ENCODE measurements at places on chromosomes 6 and 20.

GRCh38 chr6:30322527-30323501 lies 3.9 kb upstream of the TRIM39 start:
- DNase-seq, result no peak

- no peak for DNase-seq
Observed at GRCh38 chr6:142867988-142868812, 76.8 kb downstream of the HIVEP2 start.

DNA sequence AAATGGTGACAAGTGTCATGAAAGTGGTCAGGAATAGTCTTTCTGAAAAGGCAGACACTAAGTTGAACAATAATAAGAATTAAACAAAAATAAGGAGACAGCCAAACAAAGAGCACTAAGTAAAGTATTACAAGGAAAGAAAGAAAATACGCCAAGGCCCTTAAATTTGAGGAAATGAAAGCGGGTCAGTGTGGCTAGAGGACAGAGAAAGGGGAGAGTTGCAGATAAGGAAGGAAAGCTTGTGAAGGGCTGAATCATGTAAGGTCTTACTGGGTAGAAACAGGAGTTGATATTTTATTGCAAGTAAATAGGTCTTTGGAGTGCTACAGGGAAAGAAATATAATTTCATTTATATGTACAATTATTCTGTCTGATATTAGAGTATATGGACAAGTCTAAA lies 732.1 kb downstream of the EPHA7 start:
- DNase-seq, result no peak

GRCh38 chr6:31681135-31681671 lies 336 bp upstream of the LY6G5C start:
- DNase-seq, result no peak

GRCh38 chr20:58699623-58700107 lies 7.1 kb downstream of the NPEPL1 start:
- DNase-seq, result no peak

DNA sequence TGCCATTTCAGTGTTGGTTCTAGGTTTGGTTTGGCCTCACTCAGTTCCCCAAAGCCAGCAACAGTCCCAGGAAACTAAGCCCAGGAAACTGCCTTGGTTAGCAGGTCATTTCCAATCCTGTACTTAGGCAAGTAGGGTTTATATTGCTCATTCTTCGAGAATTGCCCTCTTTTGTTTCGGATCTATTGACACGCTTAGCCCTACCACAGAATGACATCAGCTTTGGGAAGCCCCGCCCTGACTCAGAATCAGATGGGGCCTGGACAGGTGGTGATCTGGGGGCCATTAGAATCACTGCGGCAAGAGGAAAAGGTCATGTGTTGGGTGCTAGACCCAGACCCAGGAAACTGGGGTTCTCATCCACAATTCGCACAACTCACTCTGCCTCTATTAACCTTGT lies 578.2 kb downstream of the QKI start:
- no peak for DNase-seq

- DNase-seq, result no peak
Observed at GRCh38 chr20:24970030-24970553, 21.0 kb downstream of the CST7 start.

DNA sequence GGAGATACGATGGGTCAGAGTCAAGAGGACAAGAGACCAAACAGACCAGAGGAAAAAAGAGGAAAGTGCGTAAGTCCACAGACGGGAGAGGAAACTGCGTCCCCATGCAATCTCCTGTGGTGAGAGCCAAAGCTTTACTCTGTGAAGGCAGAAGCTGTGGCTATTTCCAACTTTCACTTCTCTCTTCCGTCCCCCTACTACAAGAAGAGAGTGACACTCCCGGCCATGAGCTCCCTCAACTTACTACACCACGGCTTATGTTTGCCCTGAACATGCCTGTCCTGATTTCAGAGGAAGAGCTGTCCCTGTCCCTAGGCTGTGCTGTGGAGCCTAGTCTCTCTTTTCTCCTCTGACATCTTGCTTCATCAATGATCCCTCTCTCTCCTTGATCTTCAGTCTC lies 11.5 kb upstream of the SSR1 start:
- DNase-seq, result no peak

DNA sequence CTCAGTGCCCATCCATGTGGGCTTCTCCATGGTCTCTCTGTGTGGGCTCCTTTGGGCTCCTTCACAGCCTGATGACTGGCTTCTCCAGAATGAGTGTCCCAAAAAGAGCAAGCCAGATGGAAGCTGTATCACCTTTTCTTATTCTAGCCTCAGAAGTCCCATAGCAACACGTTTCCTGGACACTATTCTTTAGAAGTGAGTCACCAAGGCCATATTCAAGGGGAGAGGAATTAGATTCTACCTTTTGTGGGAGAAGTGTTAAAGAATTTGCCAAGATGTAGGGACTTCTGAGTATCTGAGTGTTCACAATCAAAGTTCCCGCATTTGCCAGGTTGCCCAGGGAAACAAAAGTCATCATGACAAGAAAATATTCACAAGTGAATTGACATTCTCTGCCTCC lies 20.7 kb upstream of the TBC1D22B start:
- no peak for DNase-seq

- DNase-seq, result no peak
Observed at GRCh38 chr6:165634101-165634880, 28.8 kb downstream of the PDE10A start.

- no peak for DNase-seq
Observed at GRCh38 chr6:106451439-106451838, 90.9 kb downstream of the CRYBG1 start.

DNA sequence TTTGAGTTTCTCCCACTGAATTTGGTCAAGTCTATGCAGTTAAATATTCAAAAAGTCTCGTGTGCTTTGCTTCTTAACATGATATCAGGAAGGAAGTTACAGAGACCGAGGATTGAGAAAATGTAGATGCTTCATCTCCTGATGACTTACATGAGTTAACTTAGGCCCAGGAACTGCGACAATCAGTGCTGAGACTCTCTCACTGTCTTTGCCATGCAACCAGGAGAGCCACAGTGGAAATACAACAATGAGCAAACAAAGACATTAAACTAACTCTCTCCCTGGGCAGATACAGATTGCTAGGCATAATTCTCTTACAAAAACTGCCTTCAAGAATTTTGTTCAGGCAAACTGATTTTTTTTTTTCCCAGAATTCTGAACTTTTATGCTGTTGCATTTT lies 440.6 kb upstream of the EPHA7 start:
- DNase-seq, result no peak

DNA sequence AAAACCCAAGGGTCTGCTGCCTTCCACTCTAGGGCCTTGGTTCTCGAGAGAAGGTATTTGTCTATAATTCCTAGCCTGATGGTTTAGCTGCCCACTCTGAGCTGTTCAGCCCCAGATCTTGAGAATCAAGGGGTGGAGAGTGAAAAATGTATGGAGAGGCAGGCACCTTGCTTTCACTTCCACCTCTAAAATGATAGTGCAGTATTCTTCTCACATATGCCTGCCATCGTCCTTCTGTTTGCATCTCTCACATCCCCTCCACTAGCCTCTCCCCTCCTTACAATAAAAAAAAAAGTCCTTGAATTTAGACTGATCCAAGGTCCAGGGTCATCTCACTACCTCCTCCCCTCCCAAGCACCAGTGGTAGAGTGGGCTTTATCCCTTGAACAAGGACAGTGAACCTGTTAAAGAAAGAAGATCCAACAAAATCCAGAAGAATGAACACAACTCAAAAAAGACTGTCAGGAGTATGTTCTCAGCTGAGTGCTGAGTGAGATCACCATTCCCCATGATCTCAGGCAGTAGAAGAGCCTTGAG lies 104.2 kb downstream of the HIVEP1 start:
- DNase-seq, result no peak

GRCh38 chr6:73079611-73079955 lies 145.7 kb downstream of the KHDC1L start:
- DNase-seq, result no peak

DNA sequence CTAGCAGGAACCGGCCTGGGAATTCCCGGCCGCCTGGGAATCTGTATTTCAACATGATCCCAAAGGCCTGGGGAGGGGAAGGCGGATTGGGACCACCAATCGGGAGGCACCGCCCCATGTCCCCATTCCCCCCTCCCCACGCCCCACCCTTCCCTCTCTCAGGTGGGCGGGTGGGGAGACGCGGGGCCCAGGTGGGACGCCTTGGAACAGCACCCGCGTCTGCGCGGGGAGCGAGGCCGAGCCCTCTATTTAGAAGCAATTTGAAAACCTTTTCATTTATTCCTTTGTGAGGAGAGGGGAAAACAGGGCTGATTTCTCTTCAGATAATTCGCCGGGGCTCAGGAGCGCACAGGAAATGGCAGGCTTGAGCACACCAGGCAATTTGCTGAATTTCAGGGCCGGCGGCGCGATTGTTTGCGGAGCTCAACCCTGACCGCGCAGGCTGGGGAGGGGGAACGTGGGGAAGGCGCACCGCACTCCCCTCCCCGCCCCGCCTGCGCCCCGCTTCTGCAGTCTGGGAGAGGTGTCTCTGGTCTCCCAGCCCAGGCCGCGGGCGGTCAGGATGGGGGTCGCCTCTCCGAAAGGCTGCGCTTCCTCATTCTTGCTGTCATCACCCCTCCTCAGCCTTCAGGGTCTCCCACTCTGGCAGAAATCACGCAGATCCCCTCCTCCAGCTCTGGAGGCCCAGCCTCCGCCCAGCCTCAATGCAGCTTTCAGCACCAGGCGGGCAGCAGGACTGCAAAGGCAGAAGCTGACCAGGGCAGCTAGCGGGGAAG lies 170.0 kb downstream of the GRM4 start:
- no peak for DNase-seq

- DNase-seq, result no peak
Observed at GRCh38 chr6:169216830-169217229, 36.8 kb downstream of the THBS2 start.

Measured in frontal cortex (tissue), 4 donors.